Nephron progenitor cell (in vitro differentiated cells): ENCODE measurements at places on chromosomes 11 and 22.

DNA sequence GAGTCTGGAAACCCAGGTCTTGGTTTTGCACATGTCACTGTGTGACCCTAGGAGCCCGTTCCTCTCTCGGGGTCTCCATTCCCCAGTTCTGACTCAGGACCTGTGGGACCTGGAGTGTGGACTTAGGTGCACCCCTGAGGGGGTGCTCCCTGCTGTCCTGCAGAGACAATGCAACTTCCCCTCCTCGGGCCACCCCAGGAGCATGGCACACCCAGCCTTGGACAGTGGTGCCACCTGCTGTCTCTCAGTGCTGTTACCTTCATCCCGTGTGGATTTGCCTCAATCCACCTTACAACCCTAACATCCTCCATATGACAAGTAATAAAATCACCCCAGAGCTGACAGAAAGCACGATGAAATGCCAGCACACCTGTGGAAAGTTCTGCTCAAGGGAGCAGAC is 27.5 kb upstream of the CRYBB3 start:
- H3K4me1 ChIP-seq, result peaks cover under 1% of the 10 kb centered on the region
- no peak overlapping the region for H3K27ac ChIP-seq
- no peak for DNase-seq
- peaks cover 6% of the 10 kb centered on the region for H3K36me3 ChIP-seq
- no peak overlapping the region for H3K4me3 ChIP-seq
- peaks cover 6% of the 10 kb centered on the region for H3K27me3 ChIP-seq

- peaks cover 27% of the 10 kb centered on the region for H3K4me1 ChIP-seq
- H3K36me3 ChIP-seq, result peaks cover 51% of the 10 kb centered on the region
- H3K27ac ChIP-seq, result peak overlapping the region; percentile 95
- no peak for DNase-seq
These were observed 212.0 kb downstream of the SWAP70 start for GRCh38 chr11:9875862-9876261.

GRCh38 chr11:113840932-113841664 is 34.3 kb downstream of the USP28 start:
- no peaks in the 10 kb centered on the region for H3K27me3 ChIP-seq
- H3K4me1 ChIP-seq, result peaks cover 5% of the 10 kb centered on the region
- H3K27ac ChIP-seq, result no peak overlapping the region
- no peak overlapping the region for H3K4me3 ChIP-seq
- H3K36me3 ChIP-seq, result peaks cover 46% of the 10 kb centered on the region
- DNase-seq, result no peak

GRCh38 chr22:44449683-44450425 is 48.2 kb downstream of the RTL6 start:
- H3K27ac ChIP-seq, result no peak overlapping the region
- H3K27me3 ChIP-seq, result peaks cover 30% of the 10 kb centered on the region
- H3K36me3 ChIP-seq, result peaks cover 4% of the 10 kb centered on the region
- DNase-seq, result no peak
- H3K4me1 ChIP-seq, result peaks cover 17% of the 10 kb centered on the region
- H3K4me3 ChIP-seq, result no peak overlapping the region

DNA sequence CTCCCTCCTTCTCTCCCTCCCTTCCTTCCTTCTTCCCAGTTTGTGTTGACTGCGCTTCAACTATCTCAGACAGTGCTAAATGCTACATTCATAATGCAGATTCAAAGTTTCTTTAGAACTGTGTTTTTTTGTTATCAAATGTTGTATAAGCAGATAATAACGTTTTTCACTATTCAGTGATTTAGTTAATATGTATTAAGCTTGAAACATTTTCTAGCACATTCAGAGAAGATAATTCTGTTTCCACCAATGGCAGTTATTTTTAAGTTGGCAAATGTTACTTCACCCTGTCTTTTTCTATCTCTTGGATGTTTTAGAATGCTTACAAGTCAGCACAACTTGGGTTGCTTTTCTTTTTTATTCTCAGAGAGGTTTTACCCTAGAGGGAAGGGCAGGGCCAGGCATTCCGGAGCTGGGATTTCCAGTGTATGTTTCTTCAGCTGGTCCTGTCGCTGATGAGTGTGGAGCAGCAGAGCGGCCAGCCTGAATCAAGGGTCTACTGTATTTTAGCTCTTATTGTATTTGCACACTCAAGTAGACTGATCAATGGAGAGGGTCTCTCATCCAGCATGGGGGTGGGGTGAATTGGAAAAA is 162.3 kb upstream of the ARHGAP20 start:
- DNase-seq, result no peak
- H3K36me3 ChIP-seq, result no peaks in the 10 kb centered on the region
- no peaks in the 10 kb centered on the region for H3K4me1 ChIP-seq
- H3K27me3 ChIP-seq, result peaks cover 3% of the 10 kb centered on the region
- no peak overlapping the region for H3K27ac ChIP-seq

- no peaks in the 10 kb centered on the region for H3K4me1 ChIP-seq
- no peak overlapping the region for H3K4me3 ChIP-seq
These were observed 15.7 kb upstream of the NXPE4 start for GRCh38 chr11:114610984-114611944.

DNA sequence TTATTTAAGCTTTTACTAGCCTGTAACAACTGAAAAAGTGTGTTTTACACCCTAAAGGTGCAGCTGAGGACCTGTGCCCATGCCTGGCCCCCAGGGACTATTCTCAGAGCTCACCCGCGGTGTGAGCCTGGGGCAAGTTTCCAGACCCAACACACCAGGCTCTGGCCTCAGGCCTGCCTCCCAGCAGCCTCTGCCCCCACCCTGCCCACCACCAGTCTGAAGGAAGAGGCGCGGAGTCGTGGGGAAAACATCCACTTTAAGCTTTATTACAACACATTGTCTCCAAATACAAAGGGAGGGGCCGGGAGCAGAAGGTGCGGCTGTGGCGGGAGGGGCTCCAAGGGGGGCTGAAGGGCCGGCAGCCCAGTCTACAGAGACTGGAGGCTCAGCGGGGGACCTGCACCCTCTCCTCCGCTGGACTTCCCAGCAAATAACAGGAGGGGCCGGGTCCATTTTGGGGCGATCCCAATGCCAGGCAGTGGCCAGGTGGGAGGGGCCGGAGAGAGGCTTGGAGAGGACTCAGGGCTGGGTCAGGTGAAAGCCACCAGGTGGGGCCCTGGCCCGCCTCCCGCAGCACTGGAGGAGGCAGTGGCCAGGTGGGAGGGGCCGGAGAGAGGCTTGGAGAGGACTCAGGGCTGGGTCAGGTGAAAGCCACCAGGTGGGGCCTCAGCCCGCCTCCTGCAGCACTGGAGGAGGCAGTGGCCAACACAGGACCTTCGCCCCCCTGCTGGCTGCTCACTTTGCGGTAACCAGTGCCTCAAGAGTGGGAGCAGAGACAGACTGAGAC is 18.1 kb downstream of the DUSP8 start:
- H3K27me3 ChIP-seq, result peaks cover 84% of the 10 kb centered on the region
- H3K4me3 ChIP-seq, result no peak overlapping the region
- no peak overlapping the region for H3K27ac ChIP-seq
- H3K36me3 ChIP-seq, result no peaks in the 10 kb centered on the region

DNA sequence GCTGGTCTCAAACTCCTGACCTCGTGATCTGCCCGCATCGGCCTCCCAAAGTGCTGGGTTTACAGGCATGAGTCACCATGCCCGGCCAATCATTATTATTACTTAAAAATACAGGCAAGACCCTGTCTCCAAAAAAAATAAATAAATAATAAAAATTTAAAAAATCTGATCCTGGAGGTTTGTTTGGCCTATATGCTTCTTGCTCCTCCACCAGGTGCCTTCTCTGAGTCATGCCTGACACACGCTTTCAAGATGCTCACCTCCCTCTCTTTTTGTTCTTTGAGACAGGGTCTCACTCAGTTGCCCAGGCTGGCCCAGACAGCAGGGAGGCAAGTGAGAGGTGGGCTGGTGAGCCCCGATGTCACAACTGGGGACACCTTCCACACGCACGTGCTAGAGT is 13.5 kb downstream of the ZC3H7B start:
- H3K36me3 ChIP-seq, result peaks cover 39% of the 10 kb centered on the region
- H3K27ac ChIP-seq, result peak overlapping the region; percentile 71
- DNase-seq, result no peak
- H3K4me3 ChIP-seq, result no peak overlapping the region
- no peaks in the 10 kb centered on the region for H3K27me3 ChIP-seq
- peaks cover 17% of the 10 kb centered on the region for H3K4me1 ChIP-seq

- peaks cover 10% of the 10 kb centered on the region for H3K36me3 ChIP-seq
- no peak overlapping the region for H3K4me3 ChIP-seq
- no peak for DNase-seq
- H3K27me3 ChIP-seq, result peaks cover 3% of the 10 kb centered on the region
- H3K27ac ChIP-seq, result no peak overlapping the region
These were observed 49.5 kb downstream of the DNAJC24 start for GRCh38 chr11:31419138-31419537.

DNA sequence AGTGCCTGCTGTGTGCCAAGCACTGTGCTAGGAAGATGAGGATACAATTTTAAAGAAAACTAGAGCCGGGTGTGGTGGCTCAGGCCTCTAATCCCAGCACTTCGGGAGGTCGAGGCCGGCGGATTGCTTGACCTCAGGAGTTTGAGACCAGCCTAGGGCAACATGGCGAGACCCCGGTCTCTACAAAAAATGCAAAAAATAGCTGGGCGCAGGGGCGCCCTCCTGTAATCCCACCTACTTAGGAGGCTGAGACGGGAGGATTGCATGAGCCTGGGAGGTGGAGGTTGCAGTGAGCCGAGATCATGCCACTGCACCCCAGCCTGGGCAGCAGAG is 8.3 kb downstream of the TPBGL start:
- peak overlapping the region; percentile 69 for H3K27ac ChIP-seq
- no peaks in the 10 kb centered on the region for H3K36me3 ChIP-seq
- H3K4me1 ChIP-seq, result peaks cover 21% of the 10 kb centered on the region
- H3K27me3 ChIP-seq, result peaks cover 35% of the 10 kb centered on the region
- DNase-seq, result no peak

GRCh38 chr11:128628686-128629085 is 41.3 kb upstream of the ETS1 start:
- peaks cover 21% of the 10 kb centered on the region for H3K27me3 ChIP-seq
- no peak for DNase-seq
- H3K27ac ChIP-seq, result no peak overlapping the region
- no peaks in the 10 kb centered on the region for H3K36me3 ChIP-seq
- no peak overlapping the region for H3K4me3 ChIP-seq

DNA sequence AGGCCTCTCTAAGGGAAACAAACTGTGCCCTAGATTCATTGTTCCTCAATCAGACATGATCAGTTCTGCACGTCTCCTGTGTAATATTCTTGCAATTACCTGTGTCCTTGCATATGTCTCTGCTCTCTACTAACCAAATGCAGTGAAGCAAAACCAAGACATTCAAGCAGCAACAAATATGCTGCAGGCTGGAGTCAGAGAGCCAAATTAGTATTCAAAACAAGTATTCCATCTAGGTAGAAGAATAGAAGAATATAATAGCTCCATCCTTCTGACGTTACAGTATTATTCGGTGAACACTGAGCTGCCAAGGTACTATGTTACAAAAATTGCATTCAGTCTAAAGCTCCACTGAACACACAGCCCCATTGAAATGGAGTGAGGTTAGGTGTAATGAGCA is 51.8 kb downstream of the SLN start:
- no peaks in the 10 kb centered on the region for H3K36me3 ChIP-seq
- H3K4me1 ChIP-seq, result no peaks in the 10 kb centered on the region
- DNase-seq, result no peak
- H3K27ac ChIP-seq, result no peak overlapping the region

GRCh38 chr22:33036881-33037280 is 21.3 kb downstream of the SYN3 start:
- H3K36me3 ChIP-seq, result no peaks in the 10 kb centered on the region
- DNase-seq, result no peak
- no peak overlapping the region for H3K27ac ChIP-seq
- H3K27me3 ChIP-seq, result peaks cover 8% of the 10 kb centered on the region

- H3K27me3 ChIP-seq, result peaks cover 13% of the 10 kb centered on the region
- no peaks in the 10 kb centered on the region for H3K36me3 ChIP-seq
- H3K27ac ChIP-seq, result no peak overlapping the region
- H3K4me1 ChIP-seq, result peaks cover 18% of the 10 kb centered on the region
These were observed 12.0 kb downstream of the OVCH2 start for GRCh38 chr11:7694235-7694634.
